ENCODE measurements at places on chromosomes 12 and 14.

DNA sequence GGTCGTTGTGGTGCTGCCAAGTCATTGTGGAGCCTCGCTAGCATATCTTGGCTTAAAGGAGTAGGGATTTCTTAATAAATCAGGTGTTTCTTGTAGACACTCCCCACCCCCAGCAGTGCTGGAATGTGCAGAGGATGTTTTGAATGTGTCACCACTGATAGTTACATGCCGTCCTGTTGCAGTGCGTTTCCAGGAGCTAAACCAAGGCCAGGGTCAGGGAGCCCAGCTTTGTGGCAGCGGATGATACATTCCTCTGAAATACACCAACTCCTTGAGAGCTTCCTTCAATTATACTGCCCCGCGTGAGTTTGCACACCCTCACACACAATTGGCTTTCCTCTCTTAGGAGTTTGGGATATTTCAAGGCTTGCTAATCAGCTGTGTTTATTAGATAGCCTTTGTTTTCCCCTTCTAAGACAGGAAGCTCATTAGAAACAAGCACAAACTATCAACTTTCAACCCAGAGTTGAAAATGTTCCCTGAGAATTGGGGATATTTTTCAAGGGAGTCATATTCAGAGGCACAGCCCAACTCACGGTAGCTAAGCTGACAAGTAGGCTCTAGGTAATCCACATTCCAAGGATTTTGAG, 154.9 kb downstream of the C12orf75 start:
- DNase-seq = peak; percentile 24

GRCh38 chr12:48681399-48681709, 684 bp downstream of the KANSL2 start:
- no peak for DNase-seq

- DNase-seq = no peak
Observed at GRCh38 chr14:56810836-56811592, 735 bp upstream of the OTX2 start.

DNA sequence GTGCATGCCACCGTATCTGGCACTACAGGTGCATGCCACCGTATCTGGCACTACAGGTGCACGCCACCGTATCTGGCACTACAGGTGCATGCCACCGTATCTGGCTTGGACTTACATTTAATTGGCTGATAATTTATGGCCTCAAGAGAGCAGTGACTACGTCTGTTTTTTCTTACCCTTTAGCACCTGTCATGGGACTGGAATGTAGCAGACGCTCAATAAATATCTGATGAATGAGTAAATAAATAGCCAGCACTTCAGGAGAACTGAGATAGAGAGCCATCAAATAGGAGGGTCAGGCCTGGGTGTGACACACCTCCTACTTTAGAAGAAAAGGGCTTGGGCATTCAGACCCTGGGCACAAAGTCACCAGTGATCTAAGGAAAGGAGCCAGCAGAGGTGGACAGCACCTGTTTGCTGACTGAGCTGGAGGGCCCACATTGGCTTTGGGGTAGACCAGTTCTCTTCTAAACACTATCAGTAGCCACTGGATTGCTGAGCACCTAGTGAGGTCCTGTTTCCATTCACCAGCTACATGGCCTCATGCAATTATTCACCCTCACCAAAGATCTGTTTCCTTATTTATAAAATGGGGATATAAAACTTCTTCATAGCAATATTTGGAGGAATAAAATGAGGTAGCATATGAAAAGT, 50.1 kb downstream of the RFX4 start:
- DNase-seq = no peak

GRCh38 chr12:122839907-122840554, 4.8 kb downstream of the HIP1R start:
- no peak for DNase-seq

DNA sequence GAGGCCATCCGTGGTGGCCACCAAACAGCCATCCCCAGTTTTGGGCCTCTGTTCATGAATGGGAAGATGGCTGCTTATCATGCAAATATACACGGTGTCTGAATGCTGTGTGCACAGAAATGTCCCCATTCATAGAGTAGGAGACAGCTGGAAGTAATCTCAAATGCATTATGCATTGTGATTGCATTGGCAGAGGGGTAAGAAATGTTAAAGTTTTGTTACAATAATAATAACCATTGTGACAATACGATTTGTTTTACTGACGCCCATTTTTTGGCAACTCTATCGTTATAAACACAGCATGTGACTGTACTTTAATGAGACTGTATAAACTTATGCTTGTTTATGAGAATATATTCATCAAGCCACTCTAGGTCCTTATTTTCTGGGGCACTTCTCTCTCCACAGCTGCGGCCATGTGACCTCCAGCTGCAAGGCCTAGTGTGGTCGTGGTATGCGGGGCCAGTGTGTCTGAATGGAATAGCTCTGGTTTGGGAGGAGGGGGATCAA, 474.3 kb downstream of the VRK1 start:
- DNase-seq = no peak

DNA sequence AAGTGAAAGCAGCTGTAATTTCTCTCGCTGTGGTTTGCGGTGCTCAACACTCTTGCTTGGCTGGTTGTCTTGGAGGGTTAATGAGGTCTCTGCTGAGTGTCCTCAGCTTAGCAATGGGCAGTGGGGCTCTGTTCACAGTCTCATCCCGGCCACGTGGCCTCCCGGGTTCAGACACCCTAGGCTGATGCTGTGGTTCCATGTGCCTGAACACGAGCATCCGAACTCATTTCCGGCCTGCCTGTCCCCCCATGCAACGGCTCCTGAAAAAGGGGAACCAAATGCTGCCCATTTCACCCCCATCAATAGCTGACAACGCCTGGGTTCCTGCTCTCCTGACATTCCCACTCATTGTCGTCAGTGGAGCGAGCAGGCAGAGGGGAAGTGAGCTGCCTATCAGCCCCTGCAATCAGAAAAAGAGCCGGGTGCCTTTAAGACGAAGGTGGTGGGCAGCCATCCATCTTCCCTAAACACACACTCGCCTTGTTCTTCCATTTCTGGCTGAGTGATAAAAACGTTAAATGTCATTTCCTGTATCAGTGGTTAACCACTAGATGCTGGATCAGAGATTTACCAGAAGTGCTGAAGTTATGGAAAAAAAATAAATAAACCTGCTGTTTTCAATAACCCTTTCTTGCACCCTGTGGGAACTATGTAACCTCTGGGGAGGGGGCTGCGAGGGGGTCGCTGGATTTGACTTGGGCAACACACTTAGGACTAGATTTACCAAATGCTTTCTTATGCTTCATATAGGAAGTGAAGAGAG, 60.3 kb upstream of the BCL2L14 start:
- no peak for DNase-seq

- no peak for DNase-seq
Observed at GRCh38 chr12:91825999-91826398, 319.6 kb downstream of the BTG1 start.

- no peak for DNase-seq
Observed at GRCh38 chr12:111283521-111283920, 85.4 kb downstream of the PHETA1 start.

DNA sequence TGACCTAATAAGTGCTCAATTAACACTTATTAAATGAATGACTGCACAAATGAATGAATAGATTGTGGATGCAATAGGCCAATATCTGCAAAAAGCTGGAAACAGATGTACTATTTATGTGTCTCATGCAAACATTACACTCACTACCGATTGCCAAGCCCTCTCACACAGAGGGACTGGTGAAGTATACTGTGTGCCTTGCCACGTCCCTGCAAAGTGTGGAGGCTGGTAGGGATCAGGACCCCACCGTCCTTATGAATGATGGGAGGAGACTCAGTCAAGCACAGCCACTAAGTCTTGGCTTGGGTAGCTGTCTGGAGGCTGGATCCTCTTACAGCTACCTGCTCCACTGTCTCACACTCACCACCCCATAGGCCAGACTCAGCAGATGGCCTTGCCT, 3.9 kb upstream of the TUNAR start:
- no peak for DNase-seq

DNA sequence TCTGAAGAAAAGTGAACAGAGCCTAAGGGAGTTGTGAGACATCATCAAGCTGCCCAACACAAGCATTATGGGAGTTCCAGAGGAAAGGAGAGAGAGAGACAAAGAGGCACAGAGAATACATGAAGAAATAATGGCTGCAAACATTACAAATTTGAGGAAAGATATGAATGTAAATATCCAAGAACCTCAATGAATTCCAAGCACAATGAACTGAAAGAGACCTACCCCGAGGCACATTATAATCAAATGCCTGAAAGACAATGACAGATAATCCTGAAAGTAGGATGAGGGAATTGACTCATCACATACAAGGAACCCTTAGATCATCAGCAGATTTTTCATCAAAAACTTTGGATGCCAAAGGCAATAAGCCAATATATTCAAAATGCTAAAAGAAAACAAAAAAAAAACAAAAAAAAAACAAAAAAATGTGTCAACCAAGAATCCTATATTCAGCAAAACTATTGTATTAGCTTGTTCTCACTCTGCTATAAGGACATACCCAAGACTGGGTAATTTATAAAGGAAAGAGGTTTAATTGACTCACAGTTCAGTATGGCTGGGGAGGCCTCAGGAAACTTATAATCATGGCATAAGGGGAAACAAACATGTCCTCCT, 37.8 kb downstream of the BCL2L14 start:
- DNase-seq = no peak

GRCh38 chr14:29242755-29243754, 476.5 kb downstream of the FOXG1 start:
- DNase-seq = no peak

DNA sequence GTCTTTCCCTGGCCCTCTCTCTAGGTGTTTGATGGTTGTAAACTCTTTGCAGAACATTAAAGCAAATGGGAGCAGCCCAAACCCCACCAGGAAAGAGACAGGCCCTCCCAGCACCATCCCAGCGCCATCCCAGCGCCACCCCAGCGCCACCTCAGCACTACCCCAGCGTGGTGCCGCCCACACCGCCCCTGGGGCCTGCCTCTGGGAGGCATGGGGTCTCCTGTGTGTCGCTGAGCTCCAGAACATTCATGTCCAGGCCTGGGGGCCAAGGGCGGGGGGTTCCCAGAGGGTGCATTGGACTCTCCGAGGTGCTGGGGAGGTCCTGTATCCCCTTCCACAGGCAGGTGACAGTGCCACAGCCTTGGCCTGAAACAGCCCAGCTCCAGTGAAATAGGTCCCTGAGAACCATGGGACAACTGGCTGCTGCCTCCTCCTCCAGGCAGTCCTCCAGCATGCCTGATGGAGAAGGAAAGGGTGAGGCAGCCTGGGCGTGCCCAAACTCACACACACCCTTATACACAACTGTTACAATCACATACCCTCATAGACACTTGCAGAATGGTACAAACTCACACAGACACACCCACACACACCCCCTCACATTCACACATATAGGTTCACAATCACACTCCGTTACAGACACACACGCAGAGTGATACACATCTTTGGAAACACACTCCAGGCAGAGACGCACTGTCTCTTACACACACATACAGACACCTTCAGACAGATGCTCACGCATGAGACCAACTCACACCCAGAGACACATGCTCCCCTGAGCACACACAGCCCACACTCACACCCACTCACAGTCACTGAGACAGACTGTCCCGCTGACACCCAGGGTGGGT, 44.4 kb upstream of the NCOR2 start:
- DNase-seq = no peak

DNA sequence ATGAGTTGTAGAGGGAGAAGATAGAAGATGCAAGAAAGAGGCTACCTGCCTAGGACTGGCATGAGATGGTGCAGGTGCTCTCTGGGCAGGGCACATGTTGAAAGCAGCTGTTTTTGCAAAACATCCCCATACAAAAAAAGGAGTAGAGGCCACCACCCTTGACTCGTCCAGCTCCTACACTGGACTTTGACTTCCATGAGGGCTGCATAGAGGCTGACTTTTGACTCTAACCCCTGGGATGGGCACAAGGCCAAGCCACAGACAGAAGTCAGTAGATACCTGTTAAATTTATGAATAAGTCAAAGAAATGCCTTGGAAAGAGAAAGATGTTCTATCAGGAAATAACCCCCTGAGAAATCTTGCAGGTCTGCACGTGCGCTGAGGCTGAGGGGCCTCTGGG, 1139.1 kb upstream of the TMEM132C start:
- no peak for DNase-seq

DNA sequence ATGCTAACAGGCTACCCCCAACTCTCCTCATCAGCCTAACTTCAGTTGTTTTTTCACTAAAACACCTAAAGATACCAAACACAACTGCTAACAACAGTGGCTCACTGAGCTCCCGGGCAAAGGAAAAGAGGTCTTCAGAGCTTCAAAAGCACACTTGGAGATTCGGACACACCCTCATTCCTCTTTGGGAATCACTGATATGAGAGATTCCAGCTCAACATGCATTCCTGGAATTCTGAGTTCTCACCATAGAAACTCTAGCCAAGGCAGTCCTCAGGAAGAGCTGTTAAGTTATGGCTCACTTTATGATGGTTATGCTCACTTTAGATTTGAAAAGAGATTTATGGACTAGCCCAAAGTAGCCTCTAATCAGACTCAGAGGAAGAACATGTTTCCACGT, 40.1 kb downstream of the STXBP6 start:
- DNase-seq = no peak

DNA sequence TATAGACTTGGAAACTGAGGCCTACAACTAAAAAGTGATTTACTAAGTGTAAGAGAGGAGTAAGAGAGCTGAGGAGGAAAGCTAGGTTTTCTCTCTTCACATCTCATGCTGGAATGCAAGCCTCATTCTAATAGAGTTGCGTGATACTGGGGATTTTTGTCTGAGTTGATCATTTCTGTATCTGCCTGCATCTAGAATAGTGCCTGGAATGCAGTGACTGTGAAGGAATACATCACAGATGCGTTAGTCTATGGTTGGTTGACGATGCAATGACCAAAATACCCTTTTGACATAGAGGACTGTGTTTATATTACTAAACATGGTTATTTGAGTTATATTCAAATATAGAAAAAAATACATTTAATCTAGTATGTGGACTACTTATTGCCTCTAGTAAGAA, 9.2 kb upstream of the TMEM117 start:
- DNase-seq = no peak

- DNase-seq = no peak
Observed at GRCh38 chr12:122138181-122138580, 35.8 kb downstream of the IL31 start.

GRCh38 chr12:71128191-71128788, 29.5 kb downstream of the TSPAN8 start:
- DNase-seq = no peak

- DNase-seq = no peak
Observed at GRCh38 chr12:108447168-108447832, 67.8 kb upstream of the FICD start.

DNA sequence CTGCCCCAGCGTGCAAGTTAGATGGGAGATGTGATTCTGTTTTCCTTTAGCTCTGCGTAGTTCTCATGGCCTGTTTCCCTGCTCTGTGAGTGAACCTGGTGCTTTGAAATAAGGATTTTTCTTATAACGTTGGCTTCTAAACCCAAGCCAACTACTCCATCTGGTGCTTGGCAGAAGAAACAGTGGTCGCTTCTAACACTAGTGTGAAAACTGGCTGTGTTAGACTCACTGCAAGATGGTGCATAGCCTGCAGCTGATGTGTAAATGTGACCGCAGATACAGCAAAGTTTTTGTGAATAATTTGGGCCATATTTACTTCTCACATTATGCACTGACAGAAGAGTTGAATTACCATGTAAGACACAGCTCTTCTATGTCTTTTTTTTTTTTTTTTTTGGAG, 12.2 kb downstream of the GTF2H3 start:
- no peak for DNase-seq
